Esophagus muscularis mucosa (tissue), 4 donors: ENCODE measurements at places on chromosomes 1 and 21. TPM values are rescaled to one million over a fixed set of nuclear protein-coding genes. Genes with fewer than 3 reads are reported as not detected.

GRCh38 chr1:203668401-203668800 is 41.8 kb downstream of the ATP2B4 start:
- no peak for DNase-seq

GRCh38 chr1:207828485-207829158 is 76.8 kb downstream of the CD46 start:
- no peak for DNase-seq

DNA sequence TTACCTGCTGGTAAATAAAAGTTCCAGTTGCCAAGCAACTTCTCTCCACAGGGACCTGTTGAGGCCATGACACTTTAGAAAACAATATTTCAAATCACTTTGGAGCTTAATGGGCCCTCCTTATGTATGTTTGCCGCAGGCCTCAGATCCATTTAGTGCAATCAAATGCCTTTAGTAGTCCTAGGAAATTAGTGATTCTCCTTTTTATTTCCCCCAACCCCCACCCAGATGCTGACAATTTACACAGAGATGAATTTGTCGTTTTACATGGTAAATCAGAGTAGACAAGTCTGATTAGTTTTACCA is 83.6 kb downstream of the CLIC4 start:
- no peak for DNase-seq

DNA sequence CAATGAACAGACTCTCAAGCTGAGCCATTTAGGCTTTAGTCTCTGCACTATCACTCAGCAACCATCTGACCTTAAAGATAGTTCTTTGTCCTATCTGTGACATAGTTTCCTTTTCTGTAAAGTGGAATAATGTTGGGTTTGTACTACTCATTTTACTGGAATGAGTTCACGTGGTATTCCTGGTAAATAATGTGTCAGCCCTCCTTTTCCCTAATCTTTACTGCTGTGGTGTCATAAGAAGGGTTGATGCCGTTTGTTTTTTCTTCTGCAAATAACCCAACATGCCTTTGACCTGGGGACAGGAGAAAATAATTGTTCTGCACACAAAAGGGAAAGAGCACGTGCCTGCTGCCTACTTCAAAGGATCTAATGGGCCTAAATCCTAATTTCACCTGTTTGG is 297.8 kb downstream of the BRINP3 start:
- no peak for DNase-seq

- DNase-seq: no peak
Observed at GRCh38 chr1:209015092-209015491, 568.4 kb upstream of the CAMK1G start.

LEFTY1 gene
- 0.33 TPM for total RNA-seq

NES gene
- 28.0 TPM for total RNA-seq

DNA sequence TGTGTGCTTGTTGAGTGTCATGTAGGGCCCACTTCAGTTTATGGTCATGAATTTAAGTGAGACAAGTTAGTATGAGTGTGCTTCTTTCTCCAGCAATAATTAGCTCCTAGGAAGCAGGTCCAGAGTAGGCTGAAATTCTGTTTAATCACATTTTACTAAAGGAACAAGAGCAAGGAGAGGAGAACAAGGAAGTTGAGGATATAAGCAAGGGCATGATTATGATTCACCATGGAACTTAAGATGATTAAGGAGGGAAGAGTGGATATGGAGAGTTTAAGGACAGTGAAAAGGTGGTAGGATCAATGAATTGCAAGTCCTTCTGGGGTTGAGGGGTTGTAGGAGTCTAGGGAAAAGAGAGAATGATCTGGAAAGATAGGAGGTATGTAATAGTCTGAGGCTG is 3.1 kb upstream of the DIPK1A start:
- no peak for DNase-seq
